ENCODE measurements at places on chromosomes 6 and 20.

- no peak for DNase-seq
These were observed 40.8 kb upstream of the NXT1 start for GRCh38 chr20:23309781-23310180.

DNA sequence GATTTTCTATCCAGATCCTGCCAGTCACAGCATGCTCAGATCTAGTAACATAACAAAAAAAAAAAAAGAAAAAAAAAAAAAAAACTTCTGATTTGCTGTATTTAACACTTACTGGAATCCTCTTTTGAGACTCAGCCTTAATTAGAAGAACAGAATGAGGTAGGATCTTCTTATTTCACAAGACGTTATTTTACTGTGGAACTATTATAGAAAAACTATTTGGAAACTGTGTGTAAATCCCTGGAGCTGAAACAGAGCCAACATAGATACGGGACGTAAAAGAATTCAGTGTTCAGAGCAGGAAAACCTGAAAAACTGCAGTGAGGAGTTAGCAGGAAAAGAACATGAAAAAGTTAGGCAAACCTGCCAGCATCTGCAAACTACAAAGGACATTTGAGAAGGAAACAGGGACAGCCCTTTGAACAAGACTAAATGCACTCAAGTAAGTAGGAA is 3.4 kb upstream of the ZNF217 start:
- DNase-seq = no peak

GRCh38 chr6:142827369-142827768 is 117.6 kb downstream of the HIVEP2 start:
- DNase-seq = no peak

DNA sequence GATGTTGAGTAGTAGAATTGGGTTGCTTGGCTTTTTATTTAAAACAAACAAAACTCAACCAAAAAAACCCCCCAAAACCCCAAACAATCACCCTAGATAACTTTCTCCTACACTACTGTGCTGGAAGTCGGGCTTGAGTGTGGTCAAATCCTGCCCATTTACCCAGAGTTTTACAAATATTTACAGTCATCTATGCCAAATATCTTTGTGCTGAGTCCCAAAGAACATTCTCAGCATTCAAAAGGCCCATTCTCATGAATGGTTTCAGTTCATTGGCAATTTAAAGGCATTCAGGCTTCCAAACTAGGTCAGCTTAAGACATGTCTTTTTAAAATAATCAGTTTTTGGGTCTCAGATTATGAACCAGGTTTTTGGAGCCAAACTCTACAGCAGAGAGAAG is 1.8 kb downstream of the RNF144B start:
- no peak for DNase-seq

GRCh38 chr6:157186785-157187181 is 136.5 kb downstream of the TMEM242 start:
- DNase-seq = no peak

DNA sequence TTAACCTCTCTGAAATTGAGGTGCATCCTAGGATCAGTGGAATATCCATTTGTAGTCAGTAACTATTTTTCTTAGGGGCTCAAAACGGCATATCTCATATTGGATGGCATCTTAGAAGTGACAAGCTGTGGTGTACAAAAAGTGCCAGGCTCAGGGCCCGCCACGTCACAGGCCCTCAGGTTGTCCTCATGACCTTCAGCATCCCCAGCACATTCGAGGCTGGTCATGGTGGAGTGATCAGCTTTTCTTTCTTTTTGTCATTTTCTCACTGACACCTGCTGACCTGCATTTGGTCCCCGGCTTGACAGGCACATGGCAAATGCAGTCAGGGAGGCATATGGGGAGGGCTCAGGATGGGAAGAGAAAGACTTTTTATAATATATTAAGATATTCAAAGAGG is 7.1 kb upstream of the E2F1 start:
- DNase-seq = no peak

DNA sequence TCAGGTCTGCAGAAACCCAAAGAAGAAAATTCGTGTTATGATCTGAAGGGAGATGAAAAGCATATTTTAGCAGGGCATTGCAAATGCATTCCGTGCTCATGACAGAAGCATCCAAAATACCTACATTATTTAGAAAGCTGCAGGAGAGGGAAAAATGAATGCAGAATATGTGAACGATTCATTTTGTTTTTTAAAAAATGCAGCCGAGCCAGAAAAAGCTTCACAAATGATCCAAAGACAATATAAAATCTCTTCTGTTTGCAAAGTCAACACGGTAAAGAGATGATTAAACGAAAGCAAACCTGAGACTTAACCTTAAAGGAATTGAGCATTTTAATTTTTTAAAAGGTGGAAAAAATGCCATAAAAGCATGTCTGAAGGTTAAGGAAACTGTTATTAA is 136.1 kb upstream of the SULF2 start:
- DNase-seq = no peak

DNA sequence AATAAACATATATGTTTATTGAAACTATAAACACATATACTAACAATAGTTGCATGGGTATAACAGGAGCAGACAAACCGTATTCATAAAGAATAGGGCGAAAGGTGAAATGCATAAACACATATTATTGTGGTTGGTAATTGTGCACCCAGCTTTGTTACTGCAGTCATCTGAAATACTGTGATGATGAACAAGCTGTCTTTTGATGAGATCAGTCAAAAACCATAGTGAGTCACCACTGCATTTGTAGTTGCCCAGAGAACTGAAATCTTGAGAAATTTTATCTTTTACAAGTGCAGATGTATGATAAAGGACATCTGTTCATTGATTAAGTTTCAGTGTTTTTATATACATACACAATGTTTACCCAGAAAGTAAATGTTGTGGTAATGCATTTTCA is 133.7 kb downstream of the MYO6 start:
- DNase-seq = no peak

DNA sequence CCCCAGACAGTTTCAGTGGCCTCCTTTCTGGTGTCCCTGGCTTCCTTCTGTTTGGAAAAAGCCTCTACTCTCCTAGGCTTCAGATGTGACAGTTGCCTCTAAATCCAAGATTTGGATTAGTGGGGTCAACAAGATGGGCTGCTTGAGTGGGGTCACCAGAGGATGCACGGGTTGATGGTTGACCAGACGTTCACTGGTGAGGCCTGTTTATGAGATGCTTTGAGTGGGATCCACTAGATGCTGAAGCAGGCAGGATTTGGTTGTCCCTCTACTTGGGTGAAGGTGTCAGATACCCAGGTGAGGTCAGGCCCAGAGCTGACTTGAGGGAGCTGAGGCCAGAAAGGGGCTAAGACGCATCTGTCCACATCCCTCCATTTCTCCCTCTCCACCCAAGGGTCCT is 8.1 kb upstream of the DLGAP4 start:
- peak; percentile 67 for DNase-seq

DNA sequence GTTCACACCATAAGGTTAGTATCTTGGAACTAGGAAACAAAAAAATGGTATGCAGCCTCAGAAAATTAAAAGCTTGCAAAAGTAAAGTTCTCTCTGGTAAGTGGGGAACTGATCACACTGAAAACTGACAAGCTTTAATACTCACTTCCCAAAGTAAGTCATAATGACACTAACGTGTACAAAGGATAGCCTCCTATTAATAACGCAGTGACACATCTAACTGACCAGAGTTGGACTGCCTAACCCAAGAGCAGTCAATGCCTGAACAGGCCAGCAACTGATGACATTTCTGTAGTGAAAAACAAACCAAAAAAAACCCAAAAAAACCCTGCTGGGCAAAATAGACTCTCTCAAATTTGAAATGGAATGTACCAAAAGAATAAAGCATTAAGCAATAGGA is 30.7 kb downstream of the CHD6 start:
- DNase-seq = no peak

DNA sequence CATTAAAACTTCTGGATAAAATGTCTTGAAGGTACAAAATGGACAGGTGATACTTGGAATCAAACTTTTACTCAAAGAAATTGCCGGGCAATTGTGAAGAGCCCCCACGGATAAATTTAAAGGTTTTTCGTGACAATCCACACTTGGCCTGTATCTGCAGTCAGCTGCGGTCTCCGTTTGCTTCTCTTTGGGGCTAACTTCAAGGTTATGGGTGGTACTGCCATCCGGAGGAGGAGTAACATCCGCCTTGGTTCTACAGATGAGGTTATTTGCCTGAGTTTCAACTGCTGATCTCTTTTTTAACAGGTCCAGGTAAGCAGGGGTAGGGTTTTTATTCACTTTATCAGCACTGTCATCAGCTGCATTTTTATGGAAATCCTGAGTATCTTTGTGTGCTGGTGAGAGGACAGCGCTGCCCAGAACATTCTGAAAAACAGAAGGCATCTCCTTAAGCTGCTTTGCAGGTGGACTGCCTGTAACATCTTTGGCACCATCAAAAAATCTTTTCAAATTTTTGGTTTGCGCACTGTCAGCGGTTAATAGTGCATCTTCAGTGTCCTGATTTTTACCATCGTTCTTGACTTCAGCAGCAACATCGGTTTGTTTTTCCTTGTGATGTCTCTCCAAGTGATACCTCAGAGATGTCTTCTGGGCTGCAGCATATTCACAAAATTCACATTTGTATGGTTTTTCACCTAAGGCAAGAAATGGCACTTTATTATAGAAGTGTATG is 16.9 kb downstream of the ZNF217 start:
- DNase-seq = no peak

GRCh38 chr20:57459278-57459677 is 65.7 kb downstream of the CTCFL start:
- no peak for DNase-seq

GRCh38 chr6:6546318-6547109 is 42.0 kb upstream of the LY86 start:
- peak; percentile 76 for DNase-seq

DNA sequence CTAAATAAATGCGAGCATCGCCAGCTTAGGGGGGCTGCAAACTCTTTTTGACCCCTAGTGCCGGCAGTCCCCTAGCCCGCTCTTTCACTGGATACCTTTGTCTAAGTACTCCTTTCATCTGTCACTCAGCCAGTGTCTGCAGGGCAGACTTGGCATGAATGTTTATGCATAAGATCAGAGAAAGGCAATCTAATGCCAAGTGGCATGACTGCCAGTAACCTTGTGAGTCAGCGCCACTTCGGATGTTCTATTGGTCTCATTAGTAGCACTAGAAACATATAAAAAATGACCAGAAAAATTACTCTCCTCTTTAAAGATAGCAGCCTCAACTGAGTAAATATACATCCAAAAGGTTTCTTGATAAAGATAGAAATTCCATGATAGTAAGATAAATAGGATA is 192.2 kb downstream of the TBC1D32 start:
- no peak for DNase-seq

GRCh38 chr20:1883986-1884385 is 11.2 kb upstream of the SIRPA start:
- DNase-seq = no peak

- no peak for DNase-seq
These were observed 448.0 kb downstream of the COL12A1 start for GRCh38 chr6:74757813-74758212.

DNA sequence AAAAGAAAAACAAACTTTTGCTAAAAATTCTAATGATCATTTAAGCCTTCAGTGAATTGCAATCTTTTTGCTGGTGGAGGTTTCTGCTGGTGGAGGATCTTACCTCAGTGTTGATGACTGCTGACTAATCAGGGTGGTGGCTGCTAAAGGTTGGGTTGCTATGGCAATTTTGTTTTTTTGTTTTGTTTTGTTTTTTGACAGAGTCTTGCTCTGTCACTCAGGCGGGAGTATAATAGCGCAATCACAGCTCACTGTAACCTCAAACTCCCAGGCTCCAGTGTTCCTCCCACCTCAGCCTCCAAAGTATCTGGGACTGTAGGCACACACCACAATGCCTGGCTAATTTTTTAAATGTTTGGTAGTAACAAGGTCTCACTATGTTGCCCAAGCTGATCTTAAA is 94.7 kb downstream of the ANKRD6 start:
- no peak for DNase-seq

All from WERI-Rb-1 (cell line).